ENCODE measurements at places on chromosomes 5 and 9.

GRCh38 chr5:149215478-149216090, 56.1 kb upstream of the AFAP1L1 start:
- peak; percentile 79 for DNase-seq

- no peak for DNase-seq
Observed at GRCh38 chr9:108323615-108324014, 532.2 kb downstream of the ACTL7B start.

GRCh38 chr5:96818125-96818788, 10.5 kb upstream of the ERAP1 start:
- no peak for DNase-seq

DNA sequence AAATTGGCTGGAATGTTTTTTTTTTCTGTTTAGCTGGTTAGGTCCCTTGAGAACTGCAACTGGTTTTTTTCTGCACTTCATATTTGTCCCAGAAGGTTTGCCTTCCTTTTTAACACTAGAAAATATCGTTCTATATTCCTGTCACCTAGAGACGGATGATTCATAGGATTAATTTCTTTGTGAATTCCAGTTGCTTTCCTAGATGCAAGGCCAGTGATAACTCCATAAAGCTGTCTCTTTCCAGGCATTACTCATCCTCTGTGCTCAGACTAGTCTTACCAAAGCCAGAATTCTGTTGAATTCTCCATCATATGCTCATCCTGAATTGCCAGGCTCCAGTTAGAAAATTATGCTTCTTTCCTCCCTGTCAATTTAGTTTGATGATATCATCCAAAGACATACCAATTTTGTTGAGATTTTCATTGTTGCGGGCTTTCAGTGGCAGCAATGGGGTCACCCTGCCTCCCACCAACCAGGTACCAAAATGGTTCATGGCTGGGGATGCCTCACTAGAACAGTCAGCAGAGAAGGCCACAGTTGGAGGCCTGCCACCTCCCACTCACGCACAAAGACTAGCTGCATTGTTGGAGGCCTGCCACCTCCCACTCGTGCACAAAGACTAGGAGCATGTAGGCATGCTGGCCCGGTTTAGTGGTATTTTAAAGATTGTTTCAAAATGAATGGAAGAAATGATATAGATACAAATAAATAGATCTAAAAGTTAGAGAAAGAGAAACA, 8.5 kb downstream of the BAAT start:
- no peak for DNase-seq

GRCh38 chr5:10590226-10590999, 26.5 kb downstream of the ANKRD33B start:
- DNase-seq: peak; percentile 73

DNA sequence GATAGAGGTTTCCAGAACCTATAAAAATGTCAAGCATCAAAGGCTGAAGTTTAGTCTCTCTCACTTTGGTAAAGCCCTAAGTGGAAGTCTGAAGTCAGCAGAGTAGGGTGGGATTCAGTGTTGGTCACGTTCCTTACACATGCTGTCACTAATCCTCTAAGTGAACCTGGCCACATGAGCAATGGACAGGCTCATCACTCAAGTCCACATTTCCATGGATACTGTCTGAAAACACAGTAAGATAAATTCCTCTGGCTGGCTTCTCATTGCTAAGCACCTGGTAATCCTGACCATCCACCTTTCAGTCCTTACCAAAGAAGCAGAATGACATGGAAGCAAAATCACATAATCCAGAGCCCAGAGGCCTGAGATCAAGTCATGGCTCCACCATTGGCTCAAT, 43.8 kb downstream of the GNA14 start:
- DNase-seq: no peak

DNA sequence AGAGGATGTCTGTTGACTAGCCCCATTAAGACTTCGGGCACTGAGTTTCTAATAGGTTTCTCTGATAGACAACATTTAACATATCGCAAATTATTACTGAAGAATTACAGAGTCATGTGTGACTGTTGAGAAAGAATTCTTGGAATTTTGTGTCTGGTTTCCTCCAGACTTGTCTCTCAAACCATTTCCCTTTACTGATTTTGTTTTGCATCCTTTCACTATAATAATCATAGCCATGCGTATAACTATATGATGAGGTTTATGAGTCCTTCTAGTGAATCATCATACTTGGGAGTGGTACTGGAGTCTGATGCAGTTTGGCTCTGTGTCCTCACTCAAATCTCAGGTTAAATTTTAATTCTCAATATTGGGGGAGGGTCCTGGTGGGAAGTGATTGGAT, 27.0 kb downstream of the ZNF169 start:
- DNase-seq: no peak

GRCh38 chr5:53416144-53416738, 64.2 kb upstream of the FST start:
- no peak for DNase-seq

All from right cardiac atrium (tissue), 5 donors.